Activated CD8-positive, alpha-beta memory T cell treated with anti-CD3 and anti-CD28 coated beads, Interleukin-2, amount 50 U/mL, for 4 hours (primary cell): ENCODE measurements at places on chromosomes 2 and 18.

- no peak for DNase-seq
These were observed 426.1 kb upstream of the FANCL start for GRCh38 chr2:58667137-58667774.

GRCh38 chr2:165637396-165637795 lies 156.7 kb downstream of the GALNT3 start:
- no peak for DNase-seq

DNA sequence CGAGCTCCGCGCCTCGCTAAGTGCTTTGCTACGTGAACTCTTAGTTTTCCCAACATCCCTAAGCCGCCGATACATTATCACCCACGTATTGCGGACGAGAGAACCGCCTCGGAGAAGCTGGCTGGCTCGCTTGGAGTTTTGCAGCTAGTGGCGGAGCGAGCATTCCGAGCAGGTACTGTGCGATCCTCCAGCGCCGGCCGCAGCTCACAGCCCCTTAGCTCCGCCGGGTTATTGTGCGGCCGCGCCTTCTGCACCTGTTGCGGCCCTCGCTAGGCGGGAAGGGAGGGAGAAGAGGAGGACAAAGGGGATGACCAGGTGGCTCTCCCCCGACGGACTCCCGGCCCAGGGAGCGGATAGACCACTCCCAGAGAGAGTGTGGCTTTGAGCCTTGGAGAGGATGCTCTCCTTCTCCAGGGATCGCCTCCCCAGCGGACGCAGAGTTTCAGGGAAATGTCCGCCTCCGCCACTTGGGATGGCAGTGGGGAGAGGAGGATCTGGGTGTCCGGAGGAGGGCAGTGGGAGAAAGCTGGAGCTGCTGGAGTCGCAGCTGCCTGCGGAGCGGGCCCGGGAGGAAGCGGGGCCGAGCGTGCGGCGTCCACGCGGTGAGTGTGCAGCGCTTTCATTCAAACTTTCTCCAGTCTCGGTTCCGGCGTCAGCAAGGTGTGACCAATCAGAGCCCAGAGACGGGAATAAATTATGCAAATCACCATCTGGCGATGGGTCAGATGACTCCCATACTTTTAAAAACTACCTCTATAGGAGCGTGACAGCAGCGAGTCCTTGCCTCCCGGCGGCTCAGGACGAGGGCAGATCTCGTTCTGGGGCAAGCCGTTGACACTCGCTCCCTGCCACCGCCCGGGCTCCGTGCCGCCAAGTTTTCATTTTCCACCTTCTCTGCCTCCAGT lies at the start of gene LIPG:
Gene LIPG (plus strand): TSS at position 769 of the 905 bp plus-strand sequence. CDS start 252 bp downstream, outside the sequence.
- DNase-seq: no peak

- DNase-seq: no peak
These were observed 363.3 kb downstream of the ZNF516 start for GRCh38 chr18:76131738-76132137.

DNA sequence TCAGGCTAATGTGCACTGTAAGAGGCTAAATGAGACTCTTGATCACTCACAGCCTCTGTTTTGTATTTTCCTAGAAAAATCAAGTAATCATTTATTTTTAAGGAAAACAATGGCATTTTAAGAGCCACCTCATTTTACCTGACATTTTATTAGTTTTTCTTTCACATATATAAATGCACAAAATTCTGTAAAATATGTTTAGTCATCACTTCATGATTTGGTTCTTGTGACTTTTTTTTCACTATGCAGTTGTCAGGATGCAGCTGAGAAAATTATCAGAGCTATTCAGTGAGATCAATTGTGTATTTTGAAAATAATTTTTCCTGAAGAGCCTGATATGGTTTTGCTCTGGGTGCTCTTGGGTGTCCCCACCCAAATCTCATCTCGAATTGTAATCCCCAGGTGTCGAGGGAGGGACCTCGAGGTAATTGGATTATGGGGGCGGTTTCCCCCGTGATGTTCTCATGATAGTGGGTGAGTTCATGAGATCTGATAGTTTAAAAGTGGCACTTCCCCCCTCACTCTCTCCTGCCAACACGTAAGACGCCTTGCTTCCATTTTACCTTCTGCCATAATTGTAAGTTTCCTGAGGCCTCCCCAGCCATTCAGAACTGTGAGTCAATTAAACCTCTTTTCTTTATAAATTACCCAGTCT lies 16.1 kb upstream of the ANXA4 start:
- no peak for DNase-seq

DNA sequence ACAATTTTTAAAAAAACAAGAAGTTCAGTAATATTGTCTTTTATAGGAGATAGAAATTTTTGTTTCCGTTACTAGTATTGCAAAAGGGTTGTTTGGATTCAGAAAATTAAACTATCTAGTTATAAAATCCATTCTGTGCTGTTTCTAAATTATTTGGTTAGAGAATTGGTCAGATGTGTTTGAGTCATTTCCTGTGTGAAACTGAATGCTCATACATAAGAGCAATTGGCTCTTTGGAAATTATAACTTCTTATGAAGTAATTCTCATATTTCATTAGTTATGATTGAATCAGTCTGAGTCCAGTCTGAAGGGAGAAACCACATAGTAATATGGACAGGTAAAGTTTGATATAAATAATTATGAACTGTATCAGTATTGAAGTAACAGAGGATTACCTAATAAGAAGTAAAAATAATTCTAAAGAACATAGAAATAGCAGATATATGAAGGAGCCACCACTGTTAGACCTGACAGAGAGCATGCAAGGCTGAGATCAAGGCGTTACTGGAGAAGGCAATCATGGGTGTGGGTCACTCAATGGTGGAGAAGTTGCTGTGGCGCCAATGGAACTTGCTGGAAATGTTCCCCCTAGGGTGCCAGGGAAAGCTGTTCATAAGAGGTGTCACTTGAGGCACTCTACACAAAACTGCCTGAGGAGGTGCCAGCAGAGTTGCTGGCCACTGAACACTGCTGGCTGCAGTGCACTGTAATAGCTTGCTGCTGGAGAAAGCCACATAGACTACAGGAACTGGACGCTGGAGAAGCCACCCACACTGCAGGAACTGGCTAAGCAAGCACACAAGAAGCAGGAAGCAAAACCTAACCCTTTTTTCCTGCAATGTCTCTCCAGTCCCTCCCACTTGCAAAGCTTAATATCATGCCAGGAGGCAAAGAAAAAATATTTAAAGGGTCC lies 18.0 kb upstream of the FAP start:
- DNase-seq: no peak

DNA sequence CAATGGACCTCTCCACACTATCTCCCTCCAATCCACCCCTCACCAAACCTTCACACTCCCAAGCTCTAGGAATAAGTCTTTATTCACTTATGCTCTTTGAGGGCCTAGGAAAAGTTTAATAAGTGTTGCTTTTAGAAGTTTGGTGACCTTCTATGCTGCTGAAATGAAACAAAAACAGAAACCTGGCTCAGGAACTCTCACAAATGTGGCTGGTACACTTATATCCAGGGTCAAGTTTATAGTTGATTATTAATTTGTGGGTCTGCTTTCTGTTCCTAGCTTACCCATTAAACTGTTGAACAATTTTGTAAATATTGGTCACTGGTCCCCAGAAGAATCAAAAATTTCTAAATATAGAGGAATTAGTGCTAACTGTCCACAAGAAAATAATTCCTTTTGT lies 14.2 kb upstream of the ANKRD44 start:
- no peak for DNase-seq

DNA sequence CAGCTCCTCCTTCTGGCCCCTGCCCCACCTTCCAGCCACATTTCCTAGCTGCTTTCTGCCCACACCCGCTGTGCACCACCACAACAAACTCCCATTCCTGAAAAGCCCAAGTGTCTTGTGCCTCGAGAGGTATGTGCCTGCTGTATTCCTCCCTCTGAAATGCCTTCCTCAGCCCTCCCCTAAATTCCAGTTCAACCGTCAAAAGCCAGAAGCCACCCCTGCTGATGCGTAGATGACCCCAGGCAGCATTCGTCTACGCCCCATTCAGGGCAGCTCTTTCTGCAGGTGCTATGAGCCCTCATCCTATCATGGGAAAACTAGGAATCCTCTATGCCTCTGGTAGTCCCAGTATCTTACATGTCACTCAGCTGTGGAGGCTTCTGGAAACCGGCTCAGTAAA lies 71.7 kb downstream of the DNMT3A start:
- DNase-seq: no peak

GRCh38 chr2:163934131-163934530 lies 198.3 kb upstream of the FIGN start:
- DNase-seq: no peak

DNA sequence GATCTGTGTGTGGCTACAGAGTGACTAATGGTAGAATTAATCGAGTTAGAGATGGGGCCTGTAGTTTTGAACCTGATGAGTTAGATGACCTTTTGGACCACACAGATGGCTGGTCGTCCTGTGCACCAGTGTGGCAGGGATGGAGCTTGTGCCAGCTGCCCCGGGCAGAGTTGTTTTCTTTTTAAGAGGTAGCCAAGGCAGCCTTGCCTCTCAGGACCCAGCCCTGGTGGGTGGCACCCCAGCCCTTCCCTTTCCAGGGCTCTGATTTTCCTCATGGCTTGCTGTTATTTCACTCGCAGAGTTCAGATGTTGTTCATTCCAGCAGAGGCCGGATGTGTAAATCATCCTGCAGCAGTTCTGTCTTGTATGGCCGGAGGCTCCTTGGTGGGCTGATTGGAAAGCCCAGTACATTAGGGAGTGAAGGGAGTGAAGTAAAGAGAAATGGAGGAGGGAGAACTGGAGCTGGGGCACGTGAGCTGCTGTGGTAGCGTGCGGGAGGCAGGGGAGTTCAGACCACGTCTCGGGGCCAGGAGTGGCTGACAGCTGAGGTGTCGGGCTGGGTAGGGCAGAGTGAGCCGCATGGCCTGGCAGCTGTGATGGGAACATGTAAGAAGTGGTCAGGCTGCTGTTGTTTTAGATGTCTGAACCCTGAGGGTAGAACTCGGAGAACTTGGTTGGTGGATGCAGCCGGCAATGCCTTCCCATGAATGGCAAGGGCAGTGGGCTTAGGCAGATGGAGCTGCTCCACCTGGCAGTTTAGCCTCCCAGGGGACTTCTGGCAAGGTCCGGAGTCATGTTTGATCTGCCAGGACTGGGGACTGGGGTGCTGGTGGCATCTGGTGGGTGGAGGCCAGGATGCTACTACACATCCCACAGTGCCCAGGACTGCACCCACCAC lies 28.8 kb downstream of the ASAP2 start:
- no peak for DNase-seq

- DNase-seq: no peak
These were observed 53.4 kb downstream of the ATIC start for GRCh38 chr2:215365184-215365658.

DNA sequence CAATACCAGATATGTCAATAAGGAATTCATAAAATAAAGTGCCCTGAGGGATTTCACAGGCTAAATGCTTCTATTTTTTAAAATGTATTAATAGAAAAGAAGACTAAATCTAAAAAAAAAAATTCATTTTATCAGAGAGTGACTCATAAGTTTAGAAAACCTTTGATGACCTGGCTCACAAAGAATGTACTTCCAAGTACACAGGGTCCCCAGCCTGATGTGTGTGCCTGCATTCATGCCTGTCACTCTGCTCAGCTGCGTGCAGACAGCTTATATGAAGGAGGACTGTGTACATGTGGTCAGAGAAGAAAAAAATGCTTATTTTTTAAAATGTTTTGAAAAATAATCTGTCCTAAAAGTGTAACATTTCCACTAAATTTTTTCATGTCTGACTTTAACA lies 3.0 kb upstream of the CPS1 start:
- no peak for DNase-seq

- DNase-seq: no peak
These were observed 116.2 kb downstream of the TANC1 start for GRCh38 chr2:159084384-159085370.

GRCh38 chr2:53633441-53633840 lies 134.2 kb upstream of the CHAC2 start:
- no peak for DNase-seq

- DNase-seq: no peak
These were observed 193.7 kb downstream of the TRIB2 start for GRCh38 chr2:12910431-12910830.

GRCh38 chr18:62862466-62862865 lies 147.1 kb downstream of the PHLPP1 start:
- DNase-seq: no peak

DNA sequence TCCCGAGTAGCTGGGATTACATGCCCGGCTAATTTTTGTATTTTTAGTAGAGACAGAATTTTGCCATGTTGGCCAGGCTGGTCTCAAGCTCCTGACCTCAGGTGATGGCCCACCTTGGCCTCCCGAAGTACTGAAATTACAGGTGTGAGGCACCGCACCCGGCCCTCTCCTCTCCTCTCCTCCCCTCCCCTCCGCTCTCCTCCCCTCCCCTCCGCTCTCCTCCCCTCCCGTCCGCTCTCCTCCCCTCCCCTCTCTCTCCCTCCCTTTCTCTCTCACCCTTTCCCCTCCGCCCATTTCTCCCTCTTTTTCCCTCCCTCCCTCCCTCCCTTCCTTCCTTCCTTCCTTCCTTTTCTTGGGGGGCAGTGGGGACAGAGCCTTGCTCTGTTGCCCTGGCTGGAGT lies 28.4 kb downstream of the CD8B start:
- DNase-seq: no peak

GRCh38 chr18:46702471-46702870 lies 45.5 kb upstream of the LOXHD1 start:
- DNase-seq: no peak

- DNase-seq: no peak
These were observed 350.2 kb downstream of the RIT2 start for GRCh38 chr18:42765302-42765701.

- no peak for DNase-seq
These were observed 301.5 kb upstream of the MGAT5 start for GRCh38 chr2:133952420-133952819.

- DNase-seq: no peak
These were observed 4.9 kb upstream of the TMEM200C start for GRCh38 chr18:5900262-5900661.

DNA sequence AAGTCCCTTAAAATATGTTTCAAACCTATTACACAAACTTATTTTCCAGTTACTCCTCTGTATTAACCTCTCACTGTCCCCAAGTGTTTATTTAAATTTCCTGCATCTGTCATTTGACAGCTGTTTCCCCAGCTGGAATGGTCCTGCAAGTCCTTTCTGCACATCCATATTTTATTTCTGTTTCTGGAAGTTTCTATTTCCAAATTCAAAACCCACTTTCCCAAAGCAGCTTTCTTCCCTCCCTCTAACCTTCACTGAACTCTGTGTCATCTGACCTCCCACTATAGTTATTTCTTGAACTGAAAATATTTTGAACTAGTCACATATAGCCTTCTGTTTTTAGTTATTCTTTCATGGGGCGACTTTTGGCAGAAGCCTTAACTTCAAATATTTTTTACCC lies 459.4 kb upstream of the MC4R start:
- DNase-seq: no peak

- no peak for DNase-seq
These were observed 63.1 kb downstream of the ASXL3 start for GRCh38 chr18:33641141-33641540.

- no peak for DNase-seq
These were observed 22.7 kb downstream of the LBH start for GRCh38 chr2:30253873-30254684.

- DNase-seq: no peak
These were observed 491.9 kb downstream of the IRS1 start for GRCh38 chr2:226307487-226308322.

GRCh38 chr18:70349316-70349715 lies 60.5 kb downstream of the SOCS6 start:
- DNase-seq: no peak
